ENCODE measurements at places on chromosomes 3 and 15.

- no peak for DNase-seq
Measured at GRCh38 chr15:100096700-100097099, 245.1 kb downstream of the ADAMTS17 start.

DNA sequence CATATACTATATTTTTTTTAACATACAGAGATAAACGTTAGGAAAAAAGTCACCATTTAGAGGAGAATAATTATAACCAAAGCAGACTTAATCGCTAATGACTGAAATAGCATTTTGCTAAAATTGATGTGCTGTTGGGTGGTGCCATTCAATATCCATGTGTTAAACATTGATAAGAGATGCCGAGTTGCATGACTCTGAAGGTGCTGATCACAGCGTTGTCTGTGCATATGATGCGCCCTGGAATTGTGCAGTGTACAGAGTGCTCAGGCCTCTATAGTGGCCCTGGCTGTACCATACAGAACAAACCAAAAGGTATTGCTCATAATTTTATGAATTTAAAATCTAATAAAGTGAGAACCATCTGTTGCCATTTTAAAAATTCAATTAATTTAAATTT lies 168.3 kb downstream of the MEIS2 start:
- DNase-seq: no peak

DNA sequence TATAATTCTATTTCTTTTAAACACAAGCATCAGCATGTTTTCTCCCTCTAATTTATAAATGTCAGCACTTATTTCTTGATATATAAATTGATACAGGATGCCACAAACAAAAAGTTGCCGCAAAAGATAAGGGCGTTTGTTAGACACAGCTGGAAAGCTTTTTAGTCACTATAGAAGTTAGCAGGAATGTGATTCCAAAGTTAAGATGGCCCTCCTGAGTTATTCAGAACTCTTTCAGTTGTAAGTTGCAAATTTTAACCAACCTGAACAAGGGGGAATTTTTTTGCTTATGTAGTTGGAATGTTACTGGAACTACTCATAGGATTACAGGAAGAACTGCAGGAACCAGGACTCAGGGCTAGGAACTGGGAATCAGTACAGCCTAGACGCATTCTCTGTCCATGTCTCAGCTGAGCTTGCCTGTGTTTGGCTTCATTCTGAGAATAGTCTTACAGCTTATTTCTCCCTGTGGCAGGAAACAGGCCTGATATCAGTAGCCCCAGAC lies 166.3 kb downstream of the VGLL4 start:
- no peak for DNase-seq

DNA sequence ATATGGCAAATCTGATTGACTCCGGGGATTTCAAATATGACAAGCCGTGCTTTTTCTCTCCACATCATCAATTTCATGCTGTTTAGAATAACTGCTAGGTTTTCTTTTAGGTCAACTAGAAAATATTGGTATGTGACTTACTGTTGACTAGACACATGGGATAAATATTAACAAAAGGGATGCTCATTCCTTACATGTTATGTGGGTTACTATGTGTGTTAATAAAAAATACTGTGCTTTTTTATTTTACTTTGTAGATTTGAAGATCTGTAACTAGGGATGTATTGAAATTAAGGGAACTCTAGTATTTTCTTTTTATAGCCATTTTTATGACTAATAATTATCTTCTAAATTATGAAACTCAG lies 264.6 kb upstream of the COL8A1 start:
- DNase-seq: no peak

- DNase-seq: no peak
Measured at GRCh38 chr3:172931746-172932285, 181.3 kb downstream of the ECT2 start.

DNA sequence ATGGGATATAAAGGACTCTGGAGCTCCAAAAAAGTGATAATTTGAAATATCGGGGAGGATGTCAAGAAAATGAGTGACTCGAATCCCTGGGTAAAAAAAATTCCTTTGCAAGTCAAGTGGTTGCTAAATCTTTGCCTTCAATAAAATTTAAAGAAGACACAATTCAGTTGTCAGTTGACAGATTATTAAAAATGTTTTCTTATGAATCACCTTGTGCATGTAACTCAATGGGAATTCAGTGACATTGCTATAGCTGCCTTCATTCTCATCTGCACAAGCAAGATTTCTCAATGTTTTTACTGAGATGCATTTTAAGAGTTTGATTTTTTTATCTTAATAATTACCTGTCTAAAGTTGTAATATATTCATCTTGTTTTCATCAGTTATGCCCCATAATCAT lies 264.0 kb upstream of the IL12A start:
- no peak for DNase-seq

DNA sequence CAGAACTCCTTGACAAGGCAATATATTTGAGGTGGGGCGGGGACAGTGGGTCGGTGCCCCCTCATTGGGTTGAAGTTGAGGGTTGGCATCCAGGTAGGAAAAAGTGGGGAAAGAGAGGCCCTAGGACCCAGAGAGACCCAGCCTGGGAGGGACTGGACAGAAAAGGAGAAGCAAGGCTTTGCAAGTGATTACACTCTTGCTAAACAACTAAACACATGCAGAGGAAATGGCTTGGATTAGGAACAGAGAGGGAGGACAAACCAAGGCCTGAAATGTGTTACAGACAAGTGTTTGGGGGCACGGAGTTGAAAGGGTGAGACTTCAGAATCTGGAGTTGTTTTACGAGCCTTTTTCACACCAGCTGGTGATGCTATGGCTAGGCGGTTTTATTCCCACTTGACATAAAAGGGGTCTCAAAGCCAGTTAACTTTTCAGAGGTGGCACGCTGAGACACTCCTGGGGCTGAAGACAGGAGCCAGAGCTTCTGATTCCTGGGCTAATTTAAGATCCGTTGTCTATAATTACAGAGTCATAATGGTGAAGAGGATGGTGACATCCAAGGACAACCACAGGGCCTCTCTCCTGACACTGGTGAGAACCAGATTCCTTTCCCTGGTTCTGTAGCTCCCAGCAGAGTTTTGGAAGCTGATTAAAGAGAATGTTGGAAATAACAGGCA lies 7.7 kb upstream of the KCTD6 start:
- DNase-seq: no peak

GRCh38 chr3:140294058-140294457 lies 359.1 kb downstream of the CLSTN2 start:
- no peak for DNase-seq

DNA sequence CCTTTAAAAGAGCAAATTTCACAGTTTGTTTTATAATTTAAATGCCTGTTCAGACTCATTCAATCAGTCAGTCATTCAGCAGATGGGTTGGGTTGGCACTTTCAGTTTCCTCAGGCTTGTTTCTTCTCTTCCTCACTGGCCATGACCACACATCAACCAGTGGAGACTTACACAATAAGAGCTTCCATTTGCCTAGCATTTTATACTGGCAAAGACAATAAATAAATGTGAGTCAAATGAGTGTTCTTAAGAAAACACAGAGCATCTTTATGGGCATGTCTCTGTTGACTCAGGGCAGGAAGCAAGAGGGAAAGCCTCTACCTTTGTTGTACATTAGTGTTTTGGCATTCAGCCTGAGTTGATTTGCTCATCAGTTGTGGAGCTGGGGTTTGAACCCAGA lies 122.6 kb downstream of the EPHB1 start:
- DNase-seq: no peak

GRCh38 chr3:197889204-197889930 lies 60.6 kb upstream of the RPL35A start:
- no peak for DNase-seq

GRCh38 chr15:73991260-73991659 lies 835 bp downstream of the STOML1 start:
- DNase-seq: no peak

DNA sequence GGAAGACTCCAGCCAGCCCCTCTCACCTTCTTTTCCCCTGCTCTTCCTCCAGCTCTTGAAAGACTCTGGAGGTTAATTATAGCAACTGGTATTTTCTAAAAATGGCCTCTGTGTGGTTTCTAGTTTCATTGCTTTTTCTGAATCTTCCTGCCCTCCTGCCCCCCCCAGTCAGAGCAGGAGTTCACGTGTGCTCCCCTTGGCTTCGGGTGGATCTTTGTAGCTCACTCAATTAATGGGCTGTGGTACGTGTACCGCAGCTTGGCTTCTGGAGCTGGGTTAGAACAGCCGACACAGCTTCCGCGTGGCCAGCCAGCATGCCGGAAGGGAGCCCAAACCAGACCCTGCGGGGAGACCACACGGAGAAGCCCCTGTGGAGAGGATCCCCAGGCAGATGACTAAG lies 31.5 kb downstream of the TM2D3 start:
- DNase-seq: no peak

- DNase-seq: no peak
Measured at GRCh38 chr3:12724794-12725193, 34.3 kb downstream of the TMEM40 start.

DNA sequence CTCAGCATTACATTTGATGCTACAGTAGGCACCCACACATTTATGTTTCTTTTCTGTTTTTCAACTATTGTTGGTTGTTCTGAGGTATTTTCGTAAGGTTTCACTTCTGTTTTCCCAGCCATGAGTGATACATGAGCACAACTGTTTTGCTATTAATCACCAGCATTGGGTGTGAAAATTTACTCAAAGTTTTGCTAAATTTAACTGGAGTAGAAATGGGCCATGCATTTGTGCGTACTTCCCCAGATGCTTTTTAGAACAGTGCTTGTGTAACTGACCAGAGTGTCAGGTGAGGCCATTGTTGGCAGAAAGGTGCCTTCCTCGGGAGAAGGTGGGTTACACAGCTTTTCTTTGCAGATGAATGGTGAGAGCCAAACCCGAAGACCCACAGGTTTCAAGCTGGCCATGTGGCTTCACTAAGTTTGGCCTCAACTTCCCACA lies 70.4 kb downstream of the ST6GAL1 start:
- DNase-seq: peak; percentile 21

- no peak for DNase-seq
Measured at GRCh38 chr3:71048948-71049347, 534.6 kb downstream of the FOXP1 start.

GRCh38 chr15:58551764-58552504 lies 120.1 kb downstream of the LIPC start:
- peak; percentile 17 for DNase-seq

DNA sequence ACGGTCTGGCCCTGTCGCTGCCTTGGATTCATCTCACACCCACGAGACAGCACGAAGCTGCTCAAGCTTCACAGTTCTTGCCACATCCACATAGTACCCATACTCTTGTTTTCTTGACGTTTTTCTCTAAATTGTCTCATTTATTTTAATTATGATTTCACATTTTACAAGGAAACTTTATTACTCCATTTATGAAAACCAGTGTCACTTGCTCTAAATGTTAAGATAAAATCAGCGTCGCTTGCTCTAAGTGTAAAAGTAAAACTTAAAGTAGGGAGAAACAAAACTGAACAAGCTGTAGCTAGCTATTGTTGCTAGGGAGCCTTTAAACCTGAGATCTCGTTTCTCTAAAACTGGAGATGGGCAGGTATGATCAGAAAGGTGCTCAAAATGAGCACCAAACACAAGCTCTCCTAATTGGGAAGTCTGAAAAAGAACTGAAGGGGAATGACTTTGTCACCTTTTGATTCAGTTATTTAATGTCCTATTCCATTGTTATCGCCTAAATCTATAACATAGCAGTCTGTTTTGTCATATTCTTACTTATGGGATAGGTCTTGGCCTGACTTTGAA lies 680 bp downstream of the IFT122 start:
- DNase-seq: no peak

GRCh38 chr15:94793641-94794040 lies 562.3 kb downstream of the MCTP2 start:
- no peak for DNase-seq

GRCh38 chr15:52559022-52559421 lies 9.8 kb downstream of the ARPP19 start:
- DNase-seq: peak; percentile 14

- DNase-seq: peak; percentile 56
Measured at GRCh38 chr3:190120269-190121060, at the start of gene P3H2. Gene P3H2 (minus strand): TSS chr3:190120897. CDS start chr3:190120731, 166 bp downstream.

- DNase-seq: no peak
Measured at GRCh38 chr3:100516838-100517237, 24.4 kb downstream of the TMEM45A start.

DNA sequence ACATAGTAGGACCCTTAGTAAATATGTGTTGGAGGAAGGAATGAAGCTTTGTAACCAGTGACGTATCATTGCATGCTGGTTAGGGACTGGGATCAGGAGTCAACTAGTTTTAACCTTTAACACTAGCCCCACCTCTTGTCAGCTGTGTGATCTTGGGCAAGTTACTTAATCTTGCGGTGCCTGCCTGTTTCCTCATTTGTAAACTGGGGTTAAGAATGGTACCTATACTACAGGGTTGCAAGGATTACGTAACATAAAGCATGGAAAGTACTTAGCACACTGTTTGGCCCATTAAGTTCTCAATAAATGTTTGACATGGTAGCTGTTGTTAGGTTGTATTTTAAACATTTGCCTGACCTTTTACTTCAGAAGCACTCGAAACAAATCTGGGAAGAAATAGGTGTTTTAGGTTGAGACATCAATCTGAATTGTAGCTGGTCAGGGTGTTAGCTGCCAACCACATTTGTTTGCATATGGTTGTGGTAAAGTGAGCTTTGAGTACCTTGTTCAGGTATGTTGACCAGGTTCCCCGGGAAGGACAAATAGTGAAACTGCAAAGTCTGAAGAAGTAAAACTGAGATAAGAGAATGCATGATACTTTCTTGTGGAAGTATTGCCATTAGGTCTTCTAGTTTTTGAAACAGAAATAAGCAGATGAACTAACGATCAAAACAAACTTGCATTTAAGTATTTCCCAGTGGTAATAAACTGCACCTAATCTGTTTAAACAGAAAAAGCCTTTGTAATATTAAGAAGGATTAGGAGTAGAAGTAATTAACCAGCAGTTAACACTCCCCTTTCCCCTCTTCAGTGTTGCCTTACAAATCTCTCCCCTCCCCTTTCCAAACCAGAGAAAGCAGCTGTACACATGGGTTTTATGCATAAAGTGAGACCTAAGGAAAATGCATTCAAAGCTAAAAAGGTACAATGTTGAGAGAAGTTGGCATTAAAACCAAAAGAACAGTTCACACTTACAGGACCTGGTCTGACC lies 25.8 kb upstream of the SCAANT1 start:
- no peak for DNase-seq

DNA sequence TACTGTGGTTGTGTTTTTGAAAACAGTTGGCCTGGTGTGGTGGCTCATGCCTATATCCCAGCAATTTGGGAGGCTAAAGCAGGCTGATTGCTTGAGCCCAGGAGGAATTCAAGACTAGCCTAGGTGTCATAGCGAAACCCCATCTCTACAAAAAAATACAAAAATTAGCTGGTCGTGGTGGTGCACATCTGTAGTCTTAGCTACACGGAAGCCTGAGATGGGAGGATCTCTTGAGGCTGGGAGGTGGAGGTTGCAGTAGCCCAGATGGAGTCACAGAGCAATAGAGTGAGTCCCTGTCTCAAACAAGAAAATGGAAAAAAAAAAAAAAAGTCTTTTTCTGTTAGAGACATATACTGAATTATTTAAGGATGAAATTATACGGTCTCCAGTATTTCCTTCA lies 14.7 kb upstream of the LRRFIP2 start:
- DNase-seq: no peak

GRCh38 chr15:31074321-31074720 lies 27.2 kb downstream of the TRPM1 start:
- no peak for DNase-seq

Measured in activated CD4-positive, alpha-beta T cell treated with anti-CD3 and anti-CD28 coated beads for 48 hours (primary cell).